Stimulated activated CD4-positive, alpha-beta T cell treated with anti-CD3 and anti-CD28 coated beads, Interleukin-12 subunit alpha, Interleukin-12 subunit beta, amount 100 ng/mL, for 4 hours (primary cell): ENCODE measurements at places on chromosomes 1 and 21.

DNA sequence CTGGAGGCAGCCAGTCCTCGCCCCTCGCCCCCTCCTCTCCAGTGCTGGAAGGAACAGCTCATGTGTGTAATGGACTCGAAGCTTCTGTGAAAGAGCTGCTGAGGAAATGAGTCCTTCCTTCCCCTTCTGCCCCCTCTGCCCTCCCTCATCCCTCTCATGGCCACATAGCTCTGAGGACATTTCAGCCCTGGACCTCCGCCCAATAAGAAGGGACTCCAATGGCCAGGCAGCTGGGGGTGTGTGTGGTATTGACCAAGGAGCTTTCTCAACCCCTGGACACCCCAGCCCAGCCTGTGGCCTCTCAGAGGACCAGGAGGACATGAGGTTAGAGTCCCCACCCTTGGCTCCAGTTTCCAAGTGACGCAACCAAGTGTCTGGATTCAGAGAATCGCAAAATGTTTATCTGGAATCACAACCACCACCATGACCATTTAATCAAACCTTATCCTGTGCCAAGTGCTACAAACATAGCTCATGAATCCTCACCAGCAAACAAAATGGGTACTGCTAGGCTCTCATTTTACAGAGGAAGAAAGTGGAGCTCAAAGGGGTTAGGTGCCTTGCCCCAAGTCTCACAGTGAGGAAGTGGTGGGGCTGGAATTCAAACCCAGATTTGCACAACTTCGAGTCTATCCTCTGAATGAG lies 47.8 kb upstream of the ECE1 start:
- DNase-seq, result no peak

DNA sequence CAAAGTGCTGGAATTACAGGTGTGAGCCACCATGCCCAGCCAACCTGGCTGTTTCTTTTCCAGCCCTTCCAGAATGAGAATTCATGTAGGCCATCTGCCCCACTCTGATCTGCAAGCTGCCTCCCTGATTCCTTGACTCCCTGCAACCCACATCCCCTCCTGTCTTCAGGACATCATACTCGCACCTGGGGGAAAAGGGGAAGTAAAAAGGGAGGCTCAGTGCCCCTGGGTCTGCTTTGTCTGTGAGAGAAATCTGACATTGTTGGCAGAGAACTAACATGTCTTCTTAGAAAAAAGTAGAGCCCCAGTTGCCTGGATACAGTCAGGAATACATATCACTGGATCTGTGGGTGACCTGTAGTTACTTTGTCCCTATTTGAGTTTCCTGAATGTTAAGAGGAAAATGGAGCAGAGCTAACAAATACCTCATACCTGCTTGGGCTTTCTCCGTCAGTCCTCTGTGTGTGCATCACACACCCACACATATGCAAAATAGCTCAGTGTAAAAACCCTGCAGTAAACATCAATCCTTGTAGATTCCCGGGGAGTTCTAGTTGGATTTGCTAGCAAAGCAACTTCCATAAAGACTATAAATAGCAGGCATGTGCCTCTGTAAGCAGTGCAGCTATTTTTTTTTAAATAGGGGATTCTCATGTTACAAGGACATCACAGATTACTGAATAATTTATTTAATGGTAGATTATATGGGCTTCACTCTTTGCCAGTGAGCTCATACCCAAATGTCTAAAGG lies 62.9 kb downstream of the TEX35 start:
- no peak for DNase-seq

DNA sequence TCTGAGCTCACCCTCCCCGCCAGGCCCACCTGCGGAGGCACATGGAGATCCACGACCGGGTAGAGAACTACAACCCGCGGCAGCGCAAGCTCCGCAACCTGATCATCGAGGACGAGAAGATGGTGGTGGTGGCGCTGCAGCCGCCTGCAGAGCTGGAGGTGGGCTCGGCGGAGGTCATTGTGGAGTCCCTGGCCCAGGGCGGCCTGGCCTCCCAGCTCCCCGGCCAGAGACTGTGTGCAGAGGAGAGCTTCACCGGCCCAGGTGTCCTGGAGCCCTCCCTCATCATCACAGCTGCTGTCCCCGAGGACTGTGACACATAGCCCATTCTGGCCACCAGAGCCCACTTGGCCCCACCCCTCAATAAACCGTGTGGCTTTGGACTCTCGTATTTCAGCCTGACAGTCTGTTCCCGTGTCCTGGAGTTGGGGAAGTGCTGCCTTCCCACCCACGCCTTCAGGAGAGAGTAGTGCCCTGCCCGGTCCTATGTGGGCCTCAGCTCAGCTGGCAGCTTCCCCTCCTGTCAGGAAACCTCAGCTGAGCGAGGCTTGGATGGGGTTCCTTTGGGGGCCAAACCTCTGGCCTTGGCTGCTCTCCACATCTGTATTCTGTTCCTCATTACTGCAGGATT lies 9.2 kb downstream of the ZBTB48 start:
- no peak for DNase-seq

- no peak for DNase-seq
Observed at GRCh38 chr1:208892147-208892546, 648.0 kb upstream of the PLXNA2 start.

GRCh38 chr1:173601588-173601987 lies 1.3 kb downstream of the SLC9C2 start:
- DNase-seq, result no peak

- no peak for DNase-seq
Observed at GRCh38 chr1:27074175-27074780, 61.6 kb upstream of the TENT5B start.

DNA sequence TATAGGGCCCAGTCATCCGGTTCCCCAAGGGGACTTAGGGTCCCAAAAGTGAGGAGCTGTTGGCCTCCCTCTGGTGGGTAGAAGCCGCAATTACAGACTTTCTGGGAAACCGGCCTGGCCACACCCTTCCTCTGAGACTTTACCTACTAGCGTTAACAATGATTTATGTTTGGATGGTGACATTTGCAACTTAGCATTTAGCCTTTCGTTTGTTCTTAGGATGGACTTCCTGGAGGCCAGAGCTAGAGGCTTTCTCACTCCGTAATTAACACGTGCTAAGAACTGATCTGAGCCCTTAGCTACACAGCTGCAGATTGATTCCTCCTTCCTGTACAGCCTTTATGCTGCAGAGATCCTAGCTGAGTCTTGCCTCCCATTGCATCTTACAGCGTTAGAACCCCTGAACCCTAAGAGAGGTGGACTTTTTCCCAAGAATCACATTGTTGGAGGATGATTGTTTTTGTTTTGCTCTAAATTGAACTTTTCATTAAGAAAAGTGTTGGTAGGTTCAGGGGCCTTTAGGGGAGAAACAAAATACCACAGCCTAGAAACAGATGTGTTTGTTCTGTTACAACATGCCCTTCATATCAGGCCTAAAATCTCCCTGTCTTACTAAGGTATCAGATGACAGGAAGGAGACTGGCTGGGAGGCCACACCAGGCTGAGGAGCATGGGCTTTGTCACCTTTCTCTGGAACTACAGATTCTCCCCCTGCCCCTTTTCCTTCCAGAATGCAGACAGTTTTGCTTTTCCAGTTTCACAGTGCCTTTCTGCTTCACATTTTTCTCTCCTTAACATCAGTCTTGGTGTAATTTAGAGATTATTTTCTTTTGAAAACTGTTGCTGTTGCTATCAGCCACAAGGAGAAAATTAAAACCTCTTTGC lies 1.9 kb downstream of the S100A11 start:
- peak; percentile 57 for DNase-seq

DNA sequence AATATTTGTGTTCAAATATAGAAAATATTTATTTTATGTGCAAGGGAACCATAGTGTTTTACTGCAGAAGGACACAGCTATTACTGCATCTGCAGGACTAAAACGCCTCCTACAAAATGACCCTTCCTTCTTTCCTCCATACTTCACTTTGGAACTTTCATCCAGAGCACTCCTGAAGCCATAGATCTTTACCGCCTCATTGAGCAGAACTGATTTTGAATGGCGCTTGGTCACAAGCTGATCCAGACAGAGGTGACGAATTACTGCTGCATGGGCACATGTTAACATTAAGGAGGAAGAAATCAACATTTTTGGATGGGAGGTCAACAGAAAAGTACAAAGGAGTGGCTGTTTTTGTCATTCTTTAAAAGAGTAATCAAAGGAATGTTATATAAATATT lies 931.6 kb downstream of the NCAM2 start:
- no peak for DNase-seq
